Natural killer cell (primary cell): ENCODE measurements at places on chromosomes 6 and 20. TPM values are rescaled to one million over a fixed set of nuclear protein-coding genes. Genes with fewer than 3 reads are reported as not detected.

The BTNL2 gene
- not detected for total RNA-seq

The TMEM200A gene
- 0.52 TPM for total RNA-seq

The RAB44 gene
- total RNA-seq, result 0.70 TPM

The CD24 gene
- 1.2 TPM for total RNA-seq

The HDAC2 gene
- 60.8 TPM for total RNA-seq

The PRKN gene
- 1.9 TPM for total RNA-seq

The RSPO4 gene
- total RNA-seq, result 0.09 TPM

The CSTF1 gene
- 18.5 TPM for total RNA-seq

The SLC26A8 gene
- total RNA-seq, result 0.93 TPM

The POU3F2 gene
- total RNA-seq, result not detected

The ID4 gene
- not detected for total RNA-seq

The COL10A1 gene
- total RNA-seq, result not detected

The GHRH gene
- not detected for total RNA-seq

The DNMT3B gene
- 0.42 TPM for total RNA-seq

The C6orf52 gene
- 0.91 TPM for total RNA-seq

The EPHA7 gene
- not detected for total RNA-seq

GRCh38 chr20:23631981-23632710 lies 5.6 kb downstream of the CST3 start:
- DNase-seq, result no peak

- no peak for DNase-seq
Measured at GRCh38 chr20:30594112-30594511, 663.4 kb upstream of the DEFB115 start.

DNA sequence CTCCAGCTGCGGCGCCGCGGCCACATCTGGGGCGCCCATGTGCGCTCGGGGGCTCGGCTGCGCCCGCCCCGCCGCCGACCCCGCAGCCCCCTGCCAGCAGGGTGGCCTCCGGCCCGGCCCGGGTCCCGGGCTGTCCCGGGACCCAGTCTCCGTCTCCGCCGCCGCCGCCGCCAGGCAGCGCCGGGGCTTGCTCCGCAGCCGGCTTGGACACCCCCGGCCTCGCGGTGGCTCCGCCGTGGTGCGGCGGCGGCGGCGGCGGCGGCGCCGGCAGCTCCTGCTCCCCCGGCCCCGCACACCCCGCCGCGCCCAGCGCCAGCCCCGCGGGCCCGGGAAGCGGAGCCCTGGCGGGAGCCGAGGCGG lies 219 bp downstream of the ISM1 start:
- DNase-seq, result peak; percentile 17

GRCh38 chr6:159969921-159970320 lies 1.0 kb downstream of the IGF2R start:
- peak; percentile 61 for DNase-seq

GRCh38 chr20:32980131-32980941 lies 23.9 kb downstream of the SUN5 start:
- no peak for DNase-seq

DNA sequence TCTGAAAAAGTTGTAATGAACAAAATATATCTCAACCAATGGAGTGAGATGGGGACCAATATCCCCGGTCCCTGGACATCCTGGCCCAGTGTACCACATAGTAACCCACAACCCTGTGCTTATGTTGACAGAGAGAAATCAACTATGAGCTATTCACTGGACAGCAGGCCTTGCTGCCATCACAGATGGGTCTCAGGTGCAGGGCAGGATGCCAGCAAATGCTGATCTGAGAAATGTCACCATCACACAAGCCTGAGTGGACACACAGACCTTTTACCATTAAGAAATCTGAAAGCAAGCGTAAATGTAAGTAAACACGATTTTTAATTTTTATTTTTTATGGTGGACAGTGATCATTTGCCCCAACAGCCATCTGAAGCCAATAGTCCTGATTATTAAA lies 9.1 kb downstream of the RPP40 start:
- no peak for DNase-seq

- DNase-seq, result no peak
Measured at GRCh38 chr20:46253391-46253790, 54.9 kb downstream of the CDH22 start.

DNA sequence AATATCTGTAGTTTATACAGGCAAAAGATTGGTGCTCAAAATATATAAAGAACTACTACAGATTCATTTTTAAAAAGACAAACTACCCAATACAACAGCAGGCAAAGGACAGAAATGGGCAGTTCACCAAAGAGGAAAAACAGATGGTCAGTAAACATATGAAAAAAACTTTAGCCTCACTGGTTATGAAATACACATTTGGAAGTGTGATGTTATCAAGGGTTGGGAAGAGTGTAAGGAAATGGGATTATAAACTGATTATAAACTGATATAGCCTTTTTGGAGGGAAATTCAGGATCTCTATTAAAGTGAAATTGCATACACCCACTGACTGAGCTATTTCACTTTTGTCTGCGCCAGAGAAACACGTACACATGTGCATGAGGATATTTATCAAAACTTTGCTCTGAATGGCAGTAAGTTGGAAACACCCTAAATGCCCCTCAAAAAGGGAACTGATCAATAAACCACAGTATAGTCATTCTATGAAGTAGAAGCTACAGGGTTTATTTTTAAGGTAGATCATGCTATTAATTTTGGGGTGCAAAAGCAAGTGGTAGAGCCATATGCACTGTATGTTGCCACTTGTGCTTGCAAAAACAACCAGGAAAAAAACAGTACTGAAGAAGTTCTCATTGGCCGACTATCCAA lies 32.2 kb upstream of the ARFGEF2 start:
- no peak for DNase-seq

- no peak for DNase-seq
Measured at GRCh38 chr6:124670801-124671200, 291.4 kb upstream of the RNF217 start.

DNA sequence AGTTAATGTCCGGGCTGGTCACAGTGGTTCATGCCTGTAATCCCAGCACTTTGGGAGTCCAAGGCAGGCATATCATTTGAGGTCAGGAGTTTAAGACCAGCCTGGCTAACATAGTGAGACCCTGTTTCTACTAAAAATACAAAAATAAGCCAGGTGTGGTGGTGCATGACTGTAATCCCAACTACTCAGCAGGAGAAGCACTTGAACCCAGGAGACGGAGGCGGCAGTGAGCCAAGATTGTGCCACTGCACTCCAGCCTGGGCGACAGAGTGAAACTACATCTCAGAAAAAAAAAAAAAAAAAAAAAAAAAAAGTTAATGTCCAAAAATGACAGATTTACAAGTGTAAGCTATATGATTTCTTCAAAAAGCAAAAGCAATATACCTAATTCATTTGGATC lies 124.9 kb downstream of the CCDC170 start:
- DNase-seq, result no peak

GRCh38 chr6:91132461-91132860 lies 545.6 kb upstream of the MAP3K7 start:
- no peak for DNase-seq

- DNase-seq, result no peak
Measured at GRCh38 chr6:123804014-123804786, 535 bp downstream of the NKAIN2 start.

DNA sequence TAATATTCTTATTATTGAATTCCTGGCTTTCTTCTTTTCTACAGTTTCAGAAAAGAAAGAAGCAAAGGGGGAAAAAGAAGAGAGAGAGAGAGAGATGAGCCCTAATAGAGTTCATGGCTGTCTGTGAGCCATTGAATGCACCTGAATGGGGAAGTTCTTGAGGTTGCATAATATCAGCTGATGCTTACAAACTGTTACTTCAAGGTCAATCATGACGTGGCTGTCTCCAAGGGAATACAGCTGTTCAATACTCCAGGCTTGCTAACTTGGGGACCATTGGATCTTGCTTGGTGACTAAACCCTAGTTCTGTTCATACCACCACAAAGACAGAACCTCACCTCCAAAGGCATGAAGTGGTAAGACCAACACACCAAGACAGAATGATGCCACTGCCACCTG lies 180.4 kb downstream of the ADGRG6 start:
- DNase-seq, result no peak

DNA sequence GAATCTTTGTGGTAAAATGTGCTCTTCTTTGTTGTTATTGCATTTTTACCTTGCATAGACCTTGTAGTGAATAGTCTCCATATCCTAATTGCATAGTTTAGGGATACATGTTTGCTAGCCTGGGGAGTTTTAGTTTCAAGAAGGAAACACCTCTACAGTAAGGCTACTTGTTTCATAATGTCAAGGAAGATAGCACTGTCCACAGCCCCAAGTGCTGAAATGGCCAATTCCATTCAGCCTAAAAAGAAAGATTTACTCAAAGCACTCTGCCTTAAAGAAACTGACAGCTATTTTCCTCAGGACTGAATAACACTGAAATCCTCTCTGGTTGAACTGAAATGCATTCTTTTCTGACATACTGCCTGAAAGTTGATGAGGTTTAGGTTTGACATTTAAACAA lies 2.6 kb downstream of the HCRTR2 start:
- DNase-seq, result no peak

GRCh38 chr20:57661746-57662455 lies 41.7 kb upstream of the ZBP1 start:
- DNase-seq, result no peak

DNA sequence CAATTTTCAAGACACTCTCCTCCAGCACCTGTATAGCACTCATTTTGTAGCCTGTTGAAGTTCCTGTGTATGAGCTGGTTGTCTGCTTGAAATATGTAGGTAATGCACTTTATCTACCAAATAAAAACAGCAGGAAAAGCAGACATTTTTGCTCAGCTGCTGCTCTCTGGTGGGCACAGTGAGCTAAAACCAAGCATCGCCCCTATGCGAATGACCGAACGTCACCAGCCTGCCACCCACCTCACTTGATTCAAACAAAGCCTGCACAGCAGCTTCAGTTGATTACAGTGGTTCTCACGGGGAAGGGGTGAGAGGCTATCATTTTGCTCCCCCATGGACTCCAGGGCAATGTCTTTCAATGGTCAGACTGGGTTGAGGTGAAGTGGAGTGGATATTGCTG lies 185.7 kb downstream of the SASH1 start:
- DNase-seq, result no peak

- DNase-seq, result no peak
Measured at GRCh38 chr20:50724851-50725723, 6.3 kb upstream of the PARD6B start.

DNA sequence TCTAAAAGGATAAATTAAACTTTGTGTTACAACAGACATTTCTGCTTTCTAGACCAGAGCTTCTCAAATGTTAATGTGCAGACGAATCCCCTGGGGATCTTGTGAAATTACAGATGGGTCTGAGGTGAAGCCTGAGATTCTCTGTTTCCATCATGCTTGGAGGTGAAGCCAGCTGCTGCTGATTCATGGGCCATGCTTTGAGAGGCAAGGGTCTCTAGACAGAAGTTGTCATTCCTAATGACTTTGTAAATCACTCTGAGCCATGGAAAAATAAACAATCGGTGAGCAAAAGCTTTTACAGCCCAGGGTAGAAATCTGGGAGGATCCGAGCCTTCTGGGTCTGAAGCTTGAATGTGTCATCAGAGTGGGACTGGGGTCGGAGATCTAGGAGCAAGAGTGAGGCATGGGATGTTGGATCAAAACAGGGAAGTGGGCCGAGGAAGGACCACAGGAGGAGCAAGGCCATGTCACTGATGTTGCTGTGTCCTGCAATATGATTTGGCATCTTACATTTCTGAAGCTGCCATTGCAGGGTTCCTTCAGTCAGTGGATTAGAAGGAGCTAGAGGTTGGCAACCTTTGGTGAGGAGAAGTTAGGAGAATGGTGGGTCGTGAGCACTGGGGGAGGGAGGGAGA lies 77.3 kb downstream of the TRMT11 start:
- DNase-seq, result no peak

- no peak for DNase-seq
Measured at GRCh38 chr6:116362276-116362675, 8.5 kb upstream of the DSE start.

DNA sequence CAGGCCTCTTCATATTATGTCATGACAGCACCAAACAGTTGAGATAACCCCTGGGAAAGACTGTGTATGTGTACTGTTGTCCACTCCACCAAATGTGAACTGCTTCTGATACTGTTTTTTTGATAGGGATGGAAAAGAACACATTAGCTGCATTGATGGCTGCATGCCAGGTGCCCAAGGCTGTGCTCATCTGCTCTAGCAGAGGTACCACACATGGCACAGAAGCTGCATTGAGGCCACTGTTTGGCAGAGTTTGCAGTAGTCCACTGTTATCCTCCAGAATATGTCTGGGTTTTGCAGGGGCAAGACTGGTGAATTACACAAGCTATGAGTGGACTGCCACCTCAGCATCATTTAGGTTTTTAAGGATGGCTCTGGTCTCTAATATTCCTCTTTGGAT lies 28.2 kb upstream of the ELMO2 start:
- no peak for DNase-seq

GRCh38 chr20:62407221-62407992 lies at the start of gene CABLES2:
CABLES2 (minus strand) TSS chr20:62407285; CDS start chr20:62407276, 9 bp downstream.
- DNase-seq, result peak; percentile 93

DNA sequence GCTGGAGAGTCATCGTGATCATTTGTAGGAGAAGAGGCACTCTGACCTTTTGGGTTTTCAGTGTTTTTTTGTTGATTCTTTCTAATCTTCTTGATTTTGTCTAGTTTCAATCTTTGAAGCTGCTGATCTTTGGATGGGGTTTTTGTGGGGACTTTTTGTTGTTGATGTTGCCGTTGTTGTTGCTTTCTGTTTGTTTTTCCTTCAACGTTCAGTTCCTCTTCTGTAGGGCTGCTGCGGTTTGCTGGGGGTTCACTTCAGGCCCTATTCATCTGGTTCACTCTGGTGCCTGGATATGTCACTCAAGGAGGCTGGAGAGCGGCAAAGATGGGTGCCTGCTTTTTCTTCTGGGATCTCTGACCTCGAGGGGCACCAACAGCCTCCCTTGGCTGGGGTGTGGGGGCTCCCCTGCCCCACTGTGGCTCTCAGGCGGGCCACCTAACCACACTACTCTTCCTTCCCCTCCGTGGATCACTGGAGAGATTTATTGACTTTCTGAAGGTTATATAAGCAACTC lies 21.5 kb upstream of the TMEM244 start:
- peak; percentile 10 for DNase-seq

DNA sequence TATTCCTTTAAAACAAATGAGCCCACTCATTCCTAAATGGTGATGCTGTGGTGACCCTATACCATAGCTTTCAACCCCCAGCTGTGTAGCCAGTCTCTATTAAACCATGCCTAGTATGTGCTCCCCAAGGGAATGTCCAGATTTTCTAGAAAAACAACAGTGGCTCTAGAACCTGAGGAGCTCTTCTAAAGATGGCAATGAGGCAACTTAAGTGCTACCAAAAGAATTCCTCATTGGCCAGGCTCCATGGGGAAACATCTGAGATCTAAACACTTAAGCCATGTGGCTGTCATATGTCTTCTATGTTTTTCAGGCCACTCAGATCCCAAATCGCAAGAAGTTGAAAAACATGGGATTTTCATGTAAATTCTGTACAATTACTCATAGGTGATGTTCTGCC lies 191.0 kb downstream of the TPBG start:
- no peak for DNase-seq

GRCh38 chr20:64091770-64092169 lies 7.6 kb upstream of the LKAAEAR1 start:
- DNase-seq, result no peak

GRCh38 chr6:55696041-55696440 lies 117.0 kb upstream of the HMGCLL1 start:
- DNase-seq, result no peak

DNA sequence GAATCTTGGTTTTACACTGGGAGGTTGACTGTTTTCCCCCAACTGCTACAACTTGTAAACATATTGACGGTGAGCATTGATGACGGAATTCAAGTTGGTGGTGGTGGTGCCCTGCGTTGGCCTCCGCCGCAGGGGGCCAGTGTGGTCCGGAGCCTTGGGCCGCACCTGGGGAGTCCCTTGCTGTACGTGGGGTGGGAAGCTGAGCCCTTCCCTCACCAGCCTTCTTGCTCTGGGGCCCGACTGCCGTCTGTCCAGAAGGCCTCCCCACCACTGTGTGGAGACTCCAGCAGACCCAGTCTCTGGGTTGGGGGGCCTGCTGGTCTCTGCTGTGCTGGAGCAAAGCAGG lies 11.4 kb downstream of the GATA5 start:
- no peak for DNase-seq
